ENCODE measurements at places on chromosomes 3 and 15. TPM values are rescaled to one million over a fixed set of nuclear protein-coding genes. Genes with fewer than 3 reads are reported as not detected.

DNA sequence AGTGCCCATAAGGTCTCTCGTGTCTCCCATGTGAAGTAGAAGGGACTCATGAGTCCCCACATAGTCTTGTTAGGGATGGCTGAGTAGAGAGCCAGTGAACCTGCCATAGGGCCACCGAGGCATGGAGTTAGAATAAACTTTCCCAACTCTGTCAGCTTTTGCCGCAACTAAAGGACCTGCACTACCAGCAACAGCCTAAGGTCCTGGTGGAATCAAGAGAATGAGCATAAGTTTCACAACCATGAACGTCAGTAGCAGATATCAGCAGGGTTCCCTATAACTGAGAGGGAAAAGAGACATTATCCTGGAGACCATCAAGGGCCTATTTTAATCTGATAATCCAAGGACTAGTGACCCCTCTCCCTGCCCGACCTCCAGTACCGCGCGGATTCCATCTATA, 60.3 kb upstream of the FNDC3B start:
- no peak for DNase-seq

DNA sequence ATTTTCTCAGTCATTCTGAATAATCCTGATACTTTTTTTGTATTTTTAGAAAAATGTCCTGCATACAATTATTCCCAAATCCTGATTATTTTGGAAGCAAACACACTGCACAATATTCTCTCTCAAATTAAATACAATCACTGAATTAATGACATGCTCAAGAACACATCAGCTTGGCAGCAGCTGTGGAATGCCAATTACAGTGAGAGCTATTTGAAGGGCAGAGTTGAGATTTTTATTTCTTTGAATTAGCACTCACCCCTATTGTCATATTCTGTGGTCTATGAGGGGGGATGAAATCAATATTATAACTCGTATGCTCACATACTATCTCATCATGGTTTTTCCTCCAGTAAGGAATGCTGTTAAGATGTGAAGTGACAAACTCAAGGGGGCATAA, 312.2 kb downstream of the CNTN3 start:
- no peak for DNase-seq

- no peak for DNase-seq
Measured at GRCh38 chr3:131797776-131798175, 237.0 kb downstream of the CPNE4 start.

GRCh38 chr15:80246425-80246894, 5.6 kb downstream of the CTXND1 start:
- DNase-seq, result no peak

DNA sequence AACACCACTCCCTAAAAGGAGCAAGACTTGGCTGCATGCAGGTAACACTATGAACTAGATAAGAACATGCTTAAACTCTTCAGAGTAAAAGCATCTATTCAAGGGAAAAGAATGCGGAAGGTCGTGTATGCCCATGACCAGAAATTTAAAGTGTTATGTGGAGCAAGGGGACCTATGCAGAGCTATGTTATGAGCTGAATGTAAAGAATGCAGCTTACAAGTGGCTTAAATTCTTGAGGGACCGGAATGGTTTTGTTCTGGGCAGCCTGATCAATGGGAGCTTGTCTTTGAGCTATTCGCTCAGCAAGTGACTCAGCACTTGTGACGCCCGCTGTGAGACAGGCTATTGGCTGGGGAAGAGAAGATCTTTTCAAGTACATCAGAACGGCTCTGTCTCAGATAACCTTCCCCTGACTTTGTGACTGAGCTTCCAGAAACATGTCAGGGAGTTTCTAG, 367.5 kb upstream of the THBS1 start:
- DNase-seq, result no peak

GALNT15 gene
- not detected for total RNA-seq

CCDC13 gene
- 0.70 TPM for total RNA-seq
